AG10803 (cell line): ENCODE measurements at places on chromosomes 12 and 14.
A peak's percentile ranks its signal among the peaks of the same experiment; 100 is the strongest.

- DNase-seq, result no peak
Measured at GRCh38 chr14:106505366-106505765, 979.0 kb downstream of the TMEM121 start.

DNA sequence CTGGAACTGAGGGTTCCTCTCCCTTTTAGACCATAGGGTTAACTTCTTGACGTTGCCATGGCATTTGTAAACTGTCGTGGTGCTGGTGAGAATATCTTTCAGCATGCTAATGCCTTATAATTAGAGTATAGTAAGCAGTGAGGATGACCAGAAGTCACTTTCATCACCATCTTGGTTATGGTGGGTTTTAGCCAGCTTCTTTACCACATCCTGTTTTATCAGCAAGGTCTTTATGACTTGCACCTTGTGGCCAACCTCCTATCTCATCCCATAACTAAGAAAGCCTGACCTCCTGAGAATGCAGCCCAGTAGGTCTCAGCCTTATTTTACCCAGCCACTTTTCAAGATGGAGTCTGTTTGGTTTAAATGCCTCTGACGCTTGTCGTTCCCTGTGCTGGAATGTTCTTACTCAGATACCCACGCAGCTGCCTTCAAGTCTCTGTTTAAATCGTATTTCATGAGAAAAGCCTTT, 44.2 kb downstream of the BBS10 start:
- DNase-seq, result no peak

- no peak for DNase-seq
Measured at GRCh38 chr14:35861204-35861868, 35.2 kb downstream of the BRMS1L start.

DNA sequence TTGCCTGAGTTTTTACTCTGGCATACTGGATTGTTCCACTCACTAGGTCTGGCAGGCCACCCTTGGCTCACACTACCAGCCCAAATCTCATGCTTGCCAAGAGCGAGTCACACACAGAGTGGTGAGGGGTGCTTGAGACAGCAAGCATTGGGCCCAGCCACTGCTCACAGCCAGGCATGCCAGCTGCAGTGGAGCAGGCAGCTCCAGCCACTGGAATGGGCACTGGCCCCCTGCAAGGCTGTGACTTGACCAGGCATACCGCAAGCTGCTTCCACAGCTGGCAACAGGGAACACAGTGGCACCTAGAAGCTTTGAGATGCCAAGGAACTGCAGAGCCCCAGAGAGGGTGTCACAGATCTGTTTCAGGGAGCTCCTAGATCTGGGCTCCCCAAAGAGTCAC, 488.5 kb downstream of the LRFN5 start:
- no peak for DNase-seq

DNA sequence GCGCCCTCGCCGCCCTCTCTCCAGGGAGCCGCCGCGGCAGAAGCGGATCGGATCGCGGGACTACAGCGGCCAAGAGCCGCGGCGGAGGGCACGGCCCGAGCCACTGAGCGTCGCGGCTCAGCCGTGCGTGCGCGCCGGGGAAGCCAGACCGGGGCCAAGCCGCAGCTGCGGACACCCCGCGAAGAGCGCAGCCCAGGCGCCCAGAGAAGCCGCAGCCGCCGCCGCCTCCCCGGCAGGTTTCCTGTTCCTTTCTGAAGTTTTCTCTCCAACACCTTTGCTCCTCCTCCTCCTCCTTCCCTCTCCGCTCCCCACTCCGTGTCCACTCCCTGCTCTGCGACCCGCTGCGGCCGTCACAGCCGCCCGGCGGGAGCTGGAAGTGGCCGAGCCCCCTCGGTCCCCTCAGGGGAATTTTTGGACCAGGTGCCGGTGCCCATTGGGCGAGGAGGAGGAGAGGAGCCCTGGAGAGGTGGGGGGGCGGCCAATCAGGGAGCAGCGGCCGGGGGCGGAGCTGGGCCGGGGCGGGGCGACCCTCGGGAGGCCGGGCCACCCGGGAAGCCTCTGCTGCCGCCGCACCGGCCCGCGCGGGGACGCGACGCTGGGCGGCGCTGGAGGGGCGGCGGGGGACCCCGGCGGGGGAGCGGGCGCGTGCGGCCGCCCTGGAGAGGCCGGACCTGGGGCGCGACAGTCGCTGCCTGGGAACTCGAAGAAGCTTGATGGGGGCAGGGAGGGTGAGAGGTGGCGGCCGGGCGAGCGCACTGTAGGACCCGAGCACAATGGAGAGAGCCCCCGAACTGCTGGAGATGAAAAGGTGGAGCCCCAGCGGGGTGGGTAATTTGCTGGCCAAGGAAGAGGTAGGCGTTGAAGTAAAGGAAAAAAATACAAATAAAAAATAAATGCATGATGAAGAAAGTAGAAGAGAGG, at the start of gene ITPR2:
Gene ITPR2 (minus strand): TSS at position 373 of the 921 bp plus-strand sequence. CDS start 413 bp downstream, outside the sequence.
- peak; percentile 82 for DNase-seq

DNA sequence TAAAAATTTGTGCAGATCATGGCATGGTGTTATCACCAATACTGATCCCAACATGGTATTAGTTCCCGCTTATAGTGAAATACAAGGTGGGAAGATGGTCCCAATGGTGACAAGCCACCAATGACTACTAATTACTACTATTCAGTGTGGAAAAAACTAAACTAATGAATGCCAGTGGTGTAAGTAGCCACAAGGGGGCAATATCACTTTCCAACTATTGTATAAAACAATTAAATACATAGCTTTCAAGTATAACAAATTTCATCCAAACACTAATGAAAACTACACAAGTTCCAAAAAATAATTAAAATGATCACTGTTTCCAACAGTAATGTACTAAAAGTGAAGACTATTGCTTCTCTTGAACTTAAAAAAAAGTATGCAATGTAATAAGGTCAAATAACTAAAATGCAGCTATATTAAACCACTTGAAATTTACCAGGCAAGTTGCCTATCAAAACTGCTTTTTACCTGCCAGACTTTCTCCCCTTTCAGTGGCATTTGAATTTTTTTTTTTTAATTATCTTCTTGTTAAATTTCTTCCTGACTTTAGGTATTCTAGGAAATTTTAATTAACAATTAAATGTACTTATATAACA, 58.0 kb downstream of the PAPLN start:
- DNase-seq, result peak; percentile 35

- no peak for DNase-seq
Measured at GRCh38 chr12:101694986-101695385, 2.5 kb upstream of the CHPT1 start.

DNA sequence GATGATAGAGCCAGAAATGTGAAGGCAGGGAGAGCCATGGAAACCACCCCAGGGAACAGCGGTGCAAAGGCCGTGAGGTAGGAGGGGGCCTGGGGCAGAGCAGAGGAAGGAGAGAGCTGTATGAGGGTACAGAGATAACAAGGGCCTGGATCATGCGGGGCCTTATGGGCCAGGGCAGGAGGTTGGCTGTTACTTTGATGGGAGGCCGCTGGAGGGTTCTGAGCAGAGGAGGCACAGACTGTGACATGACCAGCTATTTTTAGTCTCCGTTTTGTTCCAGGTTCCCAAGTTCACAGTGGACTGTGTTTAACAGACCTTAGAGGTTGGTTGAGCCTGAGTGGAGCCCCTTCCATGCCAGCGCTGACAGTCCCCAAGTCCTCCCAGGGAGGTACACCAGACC, 118.6 kb downstream of the GCH1 start:
- no peak for DNase-seq

DNA sequence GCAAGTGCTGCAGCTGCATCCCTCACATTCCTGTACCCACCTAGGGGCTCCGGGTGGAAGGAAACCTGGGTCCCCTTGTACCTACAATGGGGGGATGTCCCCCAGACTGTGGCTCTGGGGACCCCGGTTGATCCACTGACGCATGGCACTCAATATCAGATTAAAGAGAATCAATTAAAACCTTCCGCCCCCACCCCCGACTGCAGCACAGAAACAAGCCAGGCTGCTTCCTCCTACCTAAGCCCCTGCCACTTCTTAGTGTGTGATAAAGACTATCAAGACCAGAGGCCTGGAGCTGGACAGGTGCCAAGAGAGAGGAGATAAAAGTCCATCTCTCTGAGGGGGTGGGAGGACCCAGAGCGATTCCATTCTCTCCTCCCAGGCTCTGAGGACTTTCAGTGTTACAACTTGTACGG, 28.2 kb upstream of the RPLP0 start:
- no peak for DNase-seq

DNA sequence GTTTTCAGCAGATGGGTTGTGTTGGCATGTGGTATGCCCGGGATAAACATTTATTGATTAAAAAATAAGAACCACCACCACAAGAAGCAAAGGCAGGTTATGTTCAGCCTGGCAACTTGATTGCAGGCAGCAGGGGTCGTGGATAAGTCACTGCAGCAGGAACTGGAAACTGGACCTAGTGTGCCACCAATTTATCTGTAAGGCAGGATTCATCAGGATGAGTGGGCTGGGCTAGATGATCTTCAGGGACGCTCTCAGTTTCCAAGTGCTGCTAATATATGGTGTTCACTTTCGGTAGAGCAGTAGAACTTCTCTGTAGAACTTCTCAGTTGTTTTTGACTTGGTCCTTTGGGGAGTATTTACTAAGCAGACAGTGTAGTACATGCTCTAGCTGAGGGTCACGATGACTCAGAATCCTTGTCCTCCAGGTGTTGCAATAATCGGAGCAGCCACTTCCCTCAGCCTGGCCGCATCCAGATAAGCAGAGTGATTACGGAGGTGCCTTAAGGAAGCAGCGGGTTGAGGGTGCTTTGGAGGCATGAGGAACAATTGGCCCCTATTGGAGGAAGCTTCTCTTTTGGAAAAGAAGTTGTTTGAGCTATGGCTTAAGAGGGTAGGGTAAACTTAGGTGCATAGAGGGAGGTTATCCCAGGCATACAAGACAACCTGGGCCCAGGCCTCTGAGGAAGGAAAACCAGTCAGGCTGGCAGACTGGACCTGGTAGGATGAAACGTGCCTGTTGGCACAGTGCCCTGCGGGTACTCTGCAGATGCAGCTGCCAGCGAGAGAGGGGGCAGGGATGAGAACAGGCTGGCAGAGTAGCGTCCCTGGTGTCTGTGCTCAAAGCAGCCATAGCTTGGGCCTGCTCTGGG, 104.0 kb downstream of the GPR135 start:
- DNase-seq, result peak; percentile 43

- DNase-seq, result peak; percentile 2
Measured at GRCh38 chr12:42262271-42262670, 24.2 kb upstream of the YAF2 start.

DNA sequence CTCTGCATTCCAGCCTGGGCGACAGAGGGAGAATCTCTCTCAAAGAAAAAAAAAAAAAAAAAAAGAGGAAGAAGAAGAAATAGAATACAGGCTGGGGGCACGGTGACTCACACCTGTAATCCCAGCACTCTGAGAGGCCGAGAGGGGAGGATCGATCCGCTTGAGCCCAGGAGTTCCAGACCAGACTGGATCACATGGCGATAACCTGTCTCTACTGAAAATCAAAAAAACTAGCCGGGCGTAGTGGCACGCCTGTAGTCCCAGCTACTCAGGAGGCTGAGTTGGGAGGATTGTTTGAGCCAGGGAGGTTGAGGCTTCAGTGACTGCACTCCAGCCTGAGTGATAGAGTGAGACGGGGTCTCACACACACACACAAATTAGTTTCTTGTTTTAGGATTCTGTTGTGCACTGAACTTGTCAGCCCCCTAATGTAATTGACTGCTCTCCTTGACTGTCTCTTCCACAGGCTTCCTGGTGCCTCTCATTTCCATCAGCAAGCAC, 963 bp upstream of the TINF2 start:
- DNase-seq, result no peak

DNA sequence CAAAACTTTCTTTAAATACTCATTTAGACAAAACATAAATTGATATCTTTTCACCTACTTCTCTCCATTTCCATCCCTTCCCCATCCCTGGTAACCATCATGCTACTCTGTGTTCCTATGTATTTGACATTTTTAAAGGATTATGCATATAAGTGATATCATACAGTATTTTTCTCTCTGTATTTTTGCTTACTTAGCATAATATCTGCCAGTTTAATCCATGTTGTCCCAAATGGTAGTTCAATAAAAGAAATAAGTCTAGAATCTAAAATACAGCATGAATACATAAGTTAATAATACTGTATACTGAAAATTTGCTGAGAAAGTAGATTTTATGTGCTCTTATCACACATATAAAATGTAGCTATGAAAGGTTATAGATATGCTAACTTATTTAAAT, 190.3 kb upstream of the NAV3 start:
- DNase-seq, result no peak

DNA sequence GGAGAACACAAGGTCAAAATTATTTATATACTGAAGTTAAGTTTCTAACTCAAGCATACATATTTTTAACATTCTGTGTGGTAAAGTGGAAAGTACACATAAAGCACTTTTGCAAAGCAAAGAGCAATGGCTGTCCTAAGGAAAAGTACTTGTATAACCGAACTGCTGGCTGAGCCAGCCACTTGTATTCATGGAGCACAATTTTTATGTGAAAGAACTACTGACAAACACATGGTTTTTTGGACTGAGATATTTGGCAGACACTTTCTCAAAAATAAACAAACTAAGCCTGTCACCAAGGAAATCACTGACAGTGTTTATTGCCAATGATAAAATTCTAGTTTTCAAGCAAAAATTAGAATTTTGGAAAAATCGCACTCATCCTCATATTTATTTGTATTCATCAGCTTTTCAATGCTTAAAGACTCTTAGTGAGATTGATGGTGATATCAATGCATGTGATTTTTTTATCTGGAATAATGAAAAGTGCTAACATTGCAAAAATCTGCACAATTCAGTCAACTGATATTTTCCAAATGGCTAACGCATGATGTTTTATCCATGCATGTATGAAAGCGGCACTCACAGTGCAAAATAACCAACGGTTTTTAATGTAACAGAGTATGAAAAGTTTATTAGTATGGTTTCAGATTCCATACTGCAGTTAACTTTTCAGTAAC, 125.3 kb downstream of the IPO8 start:
- DNase-seq, result no peak

GRCh38 chr12:109840305-109841074, 7.3 kb upstream of the TRPV4 start:
- no peak for DNase-seq

- DNase-seq, result no peak
Measured at GRCh38 chr12:110149086-110149660, 25.0 kb downstream of the IFT81 start.

DNA sequence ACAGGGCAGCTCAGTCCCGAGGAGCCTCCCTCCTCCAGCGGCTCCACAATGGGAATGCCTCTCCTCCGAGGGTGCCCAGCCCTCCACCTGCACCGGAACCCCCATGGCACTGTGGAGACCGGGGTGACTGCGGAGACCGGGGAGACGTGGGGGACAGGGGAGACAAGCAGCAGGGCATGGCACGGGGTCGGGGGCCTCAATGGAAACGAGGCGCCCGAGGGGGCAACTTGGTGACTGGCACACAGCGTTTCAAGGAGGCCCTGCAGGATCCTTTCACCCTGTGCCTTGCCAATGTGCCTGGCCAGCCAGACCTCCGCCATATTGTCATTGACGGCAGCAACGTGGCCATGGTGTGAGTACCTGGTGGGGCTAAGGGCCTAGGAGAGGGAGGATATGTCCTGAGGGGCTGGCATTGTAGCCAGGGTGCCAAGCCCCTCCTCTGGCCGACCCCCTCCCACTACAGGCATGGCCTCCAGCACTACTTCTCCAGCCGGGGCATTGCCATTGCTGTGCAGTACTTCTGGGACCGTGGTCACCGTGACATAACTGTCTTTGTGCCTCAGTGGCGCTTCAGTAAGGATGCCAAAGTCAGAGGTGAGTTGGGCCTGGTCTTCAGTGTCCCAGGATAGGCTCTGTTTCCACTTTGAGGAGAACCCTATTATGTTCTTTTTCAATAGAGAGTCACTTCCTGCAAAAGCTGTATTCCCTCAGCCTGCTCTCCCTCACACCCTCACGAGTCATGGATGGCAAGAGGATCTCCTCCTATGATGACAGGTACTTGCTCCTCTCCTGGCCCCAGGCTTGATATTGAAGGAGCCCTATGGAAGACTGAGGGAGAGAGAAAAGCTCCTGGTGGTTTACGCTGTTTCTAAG, 2.7 kb downstream of the KHNYN start:
- DNase-seq, result no peak

- DNase-seq, result peak; percentile 37
Measured at GRCh38 chr12:65742018-65743010, 82.0 kb upstream of the HMGA2 start.
